ENCODE measurements at places on chromosomes 3 and 15. TPM values are rescaled to one million over a fixed set of nuclear protein-coding genes. Genes with fewer than 3 reads are reported as not detected.

- no peak for DNase-seq
Observed at GRCh38 chr3:45537970-45538640, 56.4 kb upstream of the LIMD1 start.

DNA sequence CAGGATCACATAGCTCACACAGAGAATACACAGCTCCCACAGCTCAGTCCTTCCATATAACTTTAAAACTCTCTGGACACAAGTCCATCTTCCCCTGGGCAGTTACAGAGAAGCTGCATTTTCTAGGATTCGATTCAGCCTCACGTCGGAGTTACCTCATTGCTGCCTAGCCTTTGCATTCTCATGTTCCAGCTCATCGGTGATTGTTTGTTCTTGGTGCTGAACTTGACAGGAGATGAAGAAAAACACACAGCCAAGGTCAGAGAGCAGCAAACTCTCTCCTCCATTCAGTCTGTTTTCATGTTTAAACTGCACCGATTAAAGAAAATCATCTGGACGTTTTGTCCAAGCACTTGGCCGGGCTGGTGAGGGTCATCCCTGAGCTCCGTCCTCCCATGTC, 375.5 kb upstream of the CFAP20DC start:
- no peak for DNase-seq

DNA sequence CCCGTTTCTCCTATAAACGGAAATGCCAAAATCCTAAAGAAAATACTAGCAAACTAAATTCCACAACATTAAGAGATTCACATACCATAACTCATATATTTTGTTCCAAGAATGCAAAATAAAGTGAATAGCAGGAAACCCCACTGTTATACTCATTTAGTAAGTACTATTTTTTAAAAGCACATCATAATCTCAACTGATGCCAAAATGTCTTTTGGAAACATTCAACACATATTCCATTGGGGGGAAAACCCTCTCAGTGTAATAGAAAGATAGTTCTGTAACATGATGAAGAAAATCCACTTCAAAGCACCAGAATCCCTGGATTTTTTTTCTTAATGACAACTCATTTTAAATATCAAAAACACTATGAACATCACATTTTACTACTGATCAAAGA, 93.0 kb upstream of the EIF1B start:
- no peak for DNase-seq

DNA sequence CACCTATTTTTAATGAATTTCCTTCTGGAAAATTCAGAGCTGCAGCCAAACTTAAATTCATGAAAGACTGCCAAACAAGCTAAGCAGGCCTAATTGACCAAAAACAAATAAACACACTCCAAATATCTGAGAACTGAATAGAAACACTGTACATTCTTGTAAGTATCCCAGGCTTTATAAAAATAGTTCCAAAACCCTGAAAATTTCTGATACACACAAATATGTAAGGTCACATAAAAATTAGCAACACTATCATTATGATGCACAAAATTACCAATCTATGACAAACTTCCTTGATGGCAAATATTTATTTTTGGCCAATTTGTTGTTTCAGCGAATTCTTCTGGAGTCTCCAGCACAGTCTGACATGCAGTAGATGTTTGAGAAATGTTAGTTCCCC, 117.9 kb upstream of the UBE2E2 start:
- DNase-seq, result no peak

GRCh38 chr3:100059472-100059871, 54.8 kb downstream of the FILIP1L start:
- no peak for DNase-seq

GRCh38 chr3:46942076-46942475, 34.5 kb downstream of the CCDC12 start:
- peak; percentile 39 for DNase-seq

GRCh38 chr3:154794391-154794790, 285.7 kb upstream of the MME start:
- no peak for DNase-seq

- no peak for DNase-seq
Observed at GRCh38 chr3:106611116-106611515, 742.3 kb upstream of the CBLB start.

DNA sequence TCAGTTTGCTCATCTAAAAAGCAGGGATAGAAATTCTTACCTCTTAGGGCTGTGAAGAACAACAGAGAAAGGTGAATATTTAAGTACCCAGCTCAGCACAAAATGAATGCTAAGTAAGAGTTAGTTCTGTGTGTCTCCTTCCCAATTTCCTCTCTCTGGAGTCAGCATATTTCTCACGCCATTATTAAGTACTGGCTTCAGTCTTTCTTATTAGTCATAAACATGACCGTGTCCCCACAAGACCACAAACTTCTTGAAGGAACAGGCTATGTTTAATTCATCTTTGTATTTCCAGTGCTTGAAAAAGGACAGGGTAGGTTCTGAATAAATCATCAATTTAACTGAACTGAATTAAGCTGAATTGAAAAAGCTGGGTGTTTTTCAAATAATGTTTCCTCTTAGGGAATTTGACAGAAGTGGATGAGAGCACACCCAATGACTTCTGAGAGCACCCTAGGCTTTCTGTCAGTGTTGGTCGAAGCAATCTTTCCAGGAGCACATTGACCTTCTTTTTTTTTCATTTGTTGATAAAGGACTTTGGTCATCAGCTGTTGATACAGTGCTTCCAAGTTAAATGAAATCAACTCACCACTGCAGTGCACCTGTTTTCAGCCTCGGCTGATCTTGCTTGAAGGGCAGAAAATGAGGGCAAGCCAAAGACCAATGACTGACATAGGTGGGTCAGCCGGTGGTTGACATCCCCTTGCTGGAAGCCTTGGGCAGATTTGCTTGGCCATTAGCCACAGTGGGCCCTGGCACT, 324.6 kb downstream of the MFSD1 start:
- DNase-seq, result no peak

- no peak for DNase-seq
Observed at GRCh38 chr3:110178965-110179364, 841.6 kb upstream of the DPPA4 start.

DNA sequence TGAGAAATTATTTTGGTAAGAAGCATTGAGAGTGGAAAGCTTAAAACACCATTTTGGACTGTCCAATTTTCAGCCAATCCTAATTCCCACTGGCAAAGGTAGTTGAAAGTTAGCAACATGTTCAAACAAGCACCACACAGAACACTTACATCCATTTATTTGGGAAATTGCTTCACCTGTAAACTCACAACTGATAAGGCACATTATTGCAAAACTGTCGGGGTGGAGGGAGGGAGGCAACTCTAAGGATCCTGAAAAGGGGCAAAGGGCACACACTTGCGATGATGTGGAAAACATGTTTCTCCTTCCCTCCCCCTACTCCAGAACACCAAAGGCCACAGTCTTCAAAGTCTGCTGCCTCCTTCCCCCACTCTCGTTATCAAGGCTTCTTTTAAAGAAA, 9.4 kb downstream of the TMEM41A start:
- no peak for DNase-seq

GRCh38 chr3:128590948-128591347, 59.7 kb downstream of the RPN1 start:
- no peak for DNase-seq

DNA sequence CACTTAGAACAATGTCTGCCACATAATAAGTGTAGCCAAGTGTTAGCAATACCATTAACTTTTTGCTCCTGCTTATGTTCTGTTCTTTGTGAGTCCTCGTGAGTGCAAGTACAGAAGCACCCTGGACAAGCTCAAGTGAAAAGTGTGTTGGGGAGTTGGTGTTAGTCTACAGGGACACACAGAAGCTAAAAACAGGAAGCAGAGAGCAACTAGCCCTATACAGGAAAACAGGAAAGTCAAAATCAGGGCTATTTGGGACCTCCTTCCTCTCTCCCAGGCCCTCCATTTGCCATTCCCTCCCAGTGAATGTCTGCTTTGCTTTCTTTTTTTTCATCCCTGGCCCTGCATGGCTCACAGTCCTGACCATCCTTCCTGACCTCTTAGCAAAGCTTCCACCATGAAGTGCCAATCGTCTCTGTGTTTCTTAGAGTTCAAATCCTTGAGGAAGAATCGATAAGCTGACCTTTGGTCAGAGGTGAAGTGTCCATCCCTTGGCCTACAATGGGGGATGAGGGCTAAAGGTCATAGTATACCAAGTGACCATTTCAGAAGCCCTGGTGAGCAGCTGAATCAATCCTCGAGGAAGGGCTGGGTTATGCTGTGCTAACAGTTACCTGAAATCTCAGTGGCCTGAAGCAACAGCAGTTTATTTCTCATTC, 328.2 kb downstream of the SHQ1 start:
- DNase-seq, result no peak

DAZL gene
- total RNA-seq, result 0.27 TPM

MCF2L2 gene
- total RNA-seq, result 3.5 TPM

RPSA gene
- total RNA-seq, result 2,518 TPM

ZIC1 gene
- total RNA-seq, result not detected
